Activated naive CD4-positive, alpha-beta T cell treated with anti-CD3 and anti-CD28 coated beads, Interleukin-2, amount 10 ng/mL, durations not matched to agents 7 days and 5 days (primary cell): ENCODE measurements at places on chromosomes 11 and 22.

- DNase-seq, result no peak
Observed at GRCh38 chr22:47193606-47194329, 431.3 kb downstream of the TBC1D22A start.

DNA sequence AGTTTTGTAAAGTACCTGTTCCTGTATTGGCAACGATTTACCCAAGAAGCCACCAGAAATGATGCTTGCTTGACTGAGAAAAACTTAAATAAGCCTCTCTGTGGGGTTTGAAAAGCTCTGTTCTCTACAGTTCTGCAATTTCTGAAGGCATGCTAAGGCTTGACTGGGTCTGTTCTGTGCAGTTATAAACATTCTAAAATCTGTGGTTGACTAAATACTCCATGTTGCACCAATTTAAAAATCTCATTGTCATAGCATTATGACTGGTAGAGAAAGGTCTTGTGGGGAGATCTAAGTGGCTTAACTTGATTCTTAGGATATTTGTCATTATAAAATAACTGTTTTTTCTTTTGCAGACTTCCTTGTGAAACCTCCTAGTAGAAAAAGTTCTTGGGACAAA is 73.7 kb downstream of the MTMR3 start:
- DNase-seq, result no peak

- DNase-seq, result no peak
Observed at GRCh38 chr11:35814720-35815305, 129.0 kb upstream of the LDLRAD3 start.

DNA sequence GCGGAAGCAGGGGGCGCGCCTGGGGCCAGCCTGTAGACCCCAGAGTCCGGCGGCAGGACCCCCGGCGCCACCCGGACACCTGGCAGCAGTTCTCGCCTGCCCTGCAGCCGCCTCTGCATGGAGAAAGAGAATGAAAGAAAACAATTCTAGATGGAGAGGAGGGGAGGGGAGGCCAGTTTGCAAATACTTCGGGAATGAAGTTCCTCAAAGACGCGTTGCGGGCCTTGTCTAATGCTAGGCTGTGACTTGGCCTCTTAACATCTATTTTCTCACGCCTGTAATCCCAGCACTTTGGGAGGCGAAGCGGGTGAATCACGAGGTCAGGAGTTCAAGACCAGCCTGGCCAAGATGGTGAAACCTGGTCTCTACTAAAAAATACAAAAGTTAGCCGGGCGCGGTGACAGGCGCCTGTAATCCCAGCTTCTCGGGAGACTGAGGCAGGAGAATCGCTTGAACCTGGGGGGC is 2.1 kb upstream of the BARX2 start:
- DNase-seq, result no peak

DNA sequence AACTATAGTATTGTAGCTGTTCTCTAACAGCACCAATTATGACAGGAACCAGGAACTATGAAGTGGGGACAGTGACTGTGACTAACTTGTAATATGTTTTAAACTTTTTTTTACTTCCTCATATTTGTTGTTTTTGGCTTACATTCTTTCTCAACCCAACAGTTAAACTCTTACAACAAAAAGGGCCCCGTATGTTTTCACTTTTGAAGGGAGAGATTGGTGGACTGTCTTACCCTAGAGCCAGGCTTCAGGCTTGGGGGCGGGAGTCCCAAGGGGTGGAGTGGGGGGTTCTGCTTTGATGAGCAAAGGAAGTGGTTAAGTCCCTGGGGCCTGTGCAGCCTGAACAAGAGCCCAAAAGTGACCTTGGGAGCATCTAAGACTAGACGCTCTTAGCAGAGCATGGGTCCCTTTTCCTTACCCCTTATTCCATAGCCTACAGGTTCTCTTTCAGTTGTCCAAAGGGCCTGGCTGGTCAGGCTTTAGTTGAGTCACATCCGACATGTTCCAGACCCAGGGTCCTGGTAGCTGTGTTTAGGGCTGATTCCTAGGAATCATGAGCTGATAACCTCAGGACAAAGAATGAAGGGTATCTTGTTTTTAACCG is 38.8 kb downstream of the STIM1 start:
- DNase-seq, result peak; percentile 47

- DNase-seq, result no peak
Observed at GRCh38 chr11:119044708-119045107, 12.3 kb downstream of the HYOU1 start.

DNA sequence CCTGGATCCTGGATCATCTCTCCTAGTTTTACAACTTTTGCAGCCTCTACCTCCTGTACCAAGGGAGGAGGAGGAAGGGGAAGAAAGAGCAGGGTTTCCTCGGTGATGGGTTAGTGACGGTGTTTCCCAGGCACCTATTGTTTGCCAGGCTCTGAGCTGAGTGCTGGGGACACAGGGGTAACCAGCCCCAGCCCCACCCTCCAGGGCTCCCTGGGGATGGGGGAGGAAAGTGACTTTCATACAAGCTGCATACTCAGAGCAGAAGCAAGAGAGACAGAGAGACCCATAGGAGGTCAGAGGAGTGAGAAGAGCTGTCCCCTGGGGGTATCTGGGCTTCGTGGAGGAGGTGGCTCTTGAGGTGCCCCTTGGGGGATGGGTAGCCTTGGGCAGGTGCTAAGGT is 89.4 kb upstream of the THY1 start:
- DNase-seq, result no peak

- DNase-seq, result no peak
Observed at GRCh38 chr11:125250318-125251213, 86.0 kb downstream of the PKNOX2 start.

- DNase-seq, result peak; percentile 55
Observed at GRCh38 chr11:73236854-73237253, 18.8 kb downstream of the P2RY2 start.

DNA sequence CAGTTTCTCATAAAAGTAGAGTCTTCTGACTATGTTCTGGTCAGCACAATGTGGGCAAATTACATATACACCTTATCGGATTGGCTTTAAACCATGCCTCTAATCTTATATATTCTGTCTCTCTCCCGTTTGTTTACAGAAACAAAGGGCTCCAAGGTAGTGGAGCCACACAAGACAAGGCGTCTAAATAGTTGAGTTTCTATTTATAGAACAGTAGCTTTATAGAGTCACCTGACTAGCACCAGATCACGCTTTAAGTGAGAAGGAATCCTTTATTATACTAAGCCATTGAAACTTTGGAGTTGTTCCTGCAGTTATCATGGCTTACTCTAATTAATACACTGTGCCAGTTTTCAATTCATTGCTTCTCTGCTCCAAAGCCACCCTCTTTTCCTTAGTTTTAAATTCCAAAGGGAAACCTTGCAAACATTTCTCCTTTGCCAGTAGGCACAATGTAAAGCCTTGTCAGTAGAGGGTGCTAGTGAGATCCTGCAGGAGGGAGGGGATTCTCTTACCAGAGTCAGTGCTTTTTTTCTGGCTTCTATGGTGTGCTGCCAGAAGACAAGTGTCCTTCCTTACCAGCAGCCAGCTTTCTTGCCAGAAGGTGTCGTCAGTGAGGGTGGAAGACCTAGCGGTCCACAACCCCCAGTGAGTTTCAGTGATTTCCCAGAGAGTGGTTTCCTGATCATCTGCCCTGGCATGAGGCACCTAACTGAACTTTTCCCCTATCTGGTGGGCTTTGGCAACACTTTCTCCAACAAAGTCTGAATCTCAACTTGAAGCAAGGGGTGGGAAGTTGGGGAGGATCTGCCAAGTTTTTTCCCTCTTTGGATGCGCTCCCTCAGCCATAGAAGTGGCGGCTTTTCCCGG is 71.7 kb downstream of the RAB38 start:
- peak; percentile 44 for DNase-seq

DNA sequence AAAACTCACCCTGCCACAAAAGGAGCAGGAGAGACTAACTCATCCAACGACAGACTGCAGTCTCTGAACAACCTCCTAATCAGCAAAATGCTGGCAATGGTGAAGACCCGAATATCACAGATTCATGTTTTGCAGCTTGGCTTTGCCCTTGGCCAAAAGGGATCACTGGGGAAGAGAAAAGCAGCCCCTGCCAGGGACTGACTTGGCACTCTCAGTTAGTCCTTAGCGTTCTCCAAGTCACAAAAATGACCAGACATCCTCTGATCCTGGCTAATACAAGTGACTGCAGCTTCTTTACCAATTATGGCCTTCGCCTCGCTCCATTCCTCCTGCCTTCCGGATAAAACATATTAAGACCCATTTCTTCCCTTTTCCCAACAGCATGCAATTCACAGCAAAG is 22.4 kb upstream of the CHST1 start:
- DNase-seq, result no peak

- DNase-seq, result no peak
Observed at GRCh38 chr11:2327032-2327431, 25.2 kb downstream of the TSPAN32 start.

- no peak for DNase-seq
Observed at GRCh38 chr11:42555190-42555589, 756.6 kb upstream of the API5 start.

DNA sequence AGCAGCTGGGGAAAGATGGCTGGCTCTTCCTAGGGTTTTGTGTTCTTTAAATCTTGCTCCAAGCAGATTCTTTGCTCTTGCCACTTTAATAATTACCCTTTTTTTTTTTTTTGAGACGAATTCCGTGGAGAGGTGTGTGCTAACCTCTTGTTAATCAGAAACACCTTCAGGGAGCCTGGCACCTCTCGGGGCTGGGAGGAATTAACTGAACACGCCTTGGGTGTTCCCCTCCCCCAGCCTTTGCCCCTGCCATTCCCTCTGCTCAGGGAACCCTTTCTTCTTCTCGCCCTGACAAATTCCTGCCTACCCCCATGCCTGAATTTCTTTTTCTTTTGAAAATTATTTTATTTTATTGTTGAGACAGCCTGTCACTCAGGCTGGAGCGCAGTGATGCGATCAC is 17.5 kb downstream of the TMPRSS6 start:
- DNase-seq, result no peak

DNA sequence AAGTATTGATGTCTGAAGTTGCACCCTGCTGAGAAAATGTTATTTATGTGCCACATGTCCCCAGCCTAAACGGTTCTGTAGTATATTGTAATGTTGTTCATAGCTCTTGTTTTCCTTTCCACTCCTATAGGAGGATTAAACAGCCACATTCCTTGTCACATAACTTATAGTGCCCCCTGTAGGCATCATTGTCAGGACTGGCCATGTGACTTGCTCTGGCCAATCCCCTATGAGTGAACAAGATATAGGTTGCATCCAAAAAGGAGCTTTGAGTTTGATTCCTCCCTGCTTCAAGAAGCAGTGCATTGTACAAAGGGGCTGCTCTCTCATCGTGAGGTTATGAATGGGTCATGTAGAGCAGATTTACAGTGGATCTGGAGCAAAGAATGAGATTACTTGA is 717.6 kb upstream of the ANO5 start:
- no peak for DNase-seq

- DNase-seq, result no peak
Observed at GRCh38 chr11:86696004-86696403, 23.6 kb upstream of the ME3 start.

GRCh38 chr11:128039140-128040021 is 548.0 kb downstream of the ETS1 start:
- DNase-seq, result peak; percentile 88

DNA sequence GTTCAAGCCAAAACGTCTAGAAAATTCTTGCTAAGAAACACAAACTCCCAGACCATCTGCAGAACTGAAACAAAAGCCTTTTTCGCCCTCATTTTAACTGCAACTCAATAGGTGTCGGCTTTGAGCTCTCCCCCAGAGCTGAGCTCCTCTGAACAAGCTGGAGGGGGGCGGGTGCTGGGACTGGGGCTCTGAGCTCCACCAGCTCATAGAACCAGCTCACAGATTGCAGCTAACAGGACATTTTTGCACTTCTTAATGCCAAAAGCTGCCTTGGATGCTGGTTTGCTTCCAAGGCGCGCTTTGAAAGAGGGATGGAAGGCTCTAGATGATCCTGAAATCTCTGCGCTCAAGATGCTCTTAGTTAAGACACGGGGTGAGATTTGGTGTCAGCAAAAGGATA is 6.0 kb upstream of the YWHAH start:
- no peak for DNase-seq

GRCh38 chr11:64306876-64307622 is 1.7 kb downstream of the ESRRA start:
- DNase-seq, result no peak

DNA sequence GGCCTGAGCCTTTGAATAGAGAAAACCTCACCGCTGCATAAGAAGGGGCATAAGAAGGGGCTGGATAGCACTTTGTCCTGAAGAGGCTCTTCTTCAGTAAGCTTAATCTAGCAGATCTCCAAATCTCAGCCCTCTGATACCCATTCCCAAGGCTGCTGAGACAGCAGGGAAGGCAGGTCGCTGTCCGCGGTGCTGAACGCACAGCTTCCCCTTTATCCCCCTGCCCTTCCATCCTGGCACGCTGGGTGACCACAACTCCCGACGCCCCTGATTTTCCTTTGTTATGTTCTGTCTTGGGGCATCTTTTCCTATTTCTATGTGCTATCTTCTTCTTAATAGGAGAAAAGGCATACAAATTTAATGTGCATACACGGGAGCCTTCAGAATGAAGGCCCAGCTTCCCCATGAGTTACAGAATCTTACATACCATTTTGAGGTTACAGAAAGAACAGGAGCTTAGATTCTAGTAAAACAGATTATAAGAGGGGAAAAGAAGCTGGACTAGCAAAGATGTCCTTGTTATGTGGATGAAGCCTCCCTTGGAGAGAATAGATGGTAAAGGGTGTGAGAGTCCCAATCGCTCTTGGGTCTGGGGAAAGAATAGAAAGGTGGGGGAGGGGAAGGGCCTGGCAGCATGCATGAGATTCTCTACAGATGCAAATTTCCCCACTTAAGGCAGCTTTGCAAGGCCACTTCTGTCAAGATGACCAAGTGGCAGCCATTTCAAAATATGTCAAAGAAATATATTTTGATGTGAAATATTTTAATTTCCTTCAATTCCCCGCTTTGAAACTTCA is 5.7 kb upstream of the SULT4A1 start:
- DNase-seq, result peak; percentile 68

DNA sequence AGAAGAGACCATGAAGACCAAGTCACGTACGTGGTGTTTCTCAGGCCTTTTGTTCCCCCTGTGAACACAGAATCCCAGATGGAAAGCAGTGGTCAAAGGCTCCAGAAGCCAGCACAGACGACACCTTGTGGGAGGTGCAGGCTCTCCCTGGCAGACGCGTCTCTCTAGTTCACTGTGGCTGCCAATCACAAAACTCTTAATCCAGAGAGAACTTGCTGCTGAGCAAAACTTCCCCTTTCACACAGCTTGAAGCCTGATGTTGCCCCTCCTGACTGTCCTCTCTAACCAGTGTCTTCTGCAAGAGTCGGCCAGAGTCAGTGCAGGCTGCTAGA is 67.1 kb downstream of the PIWIL3 start:
- no peak for DNase-seq

GRCh38 chr11:35812828-35813227 is 131.0 kb upstream of the LDLRAD3 start:
- no peak for DNase-seq

DNA sequence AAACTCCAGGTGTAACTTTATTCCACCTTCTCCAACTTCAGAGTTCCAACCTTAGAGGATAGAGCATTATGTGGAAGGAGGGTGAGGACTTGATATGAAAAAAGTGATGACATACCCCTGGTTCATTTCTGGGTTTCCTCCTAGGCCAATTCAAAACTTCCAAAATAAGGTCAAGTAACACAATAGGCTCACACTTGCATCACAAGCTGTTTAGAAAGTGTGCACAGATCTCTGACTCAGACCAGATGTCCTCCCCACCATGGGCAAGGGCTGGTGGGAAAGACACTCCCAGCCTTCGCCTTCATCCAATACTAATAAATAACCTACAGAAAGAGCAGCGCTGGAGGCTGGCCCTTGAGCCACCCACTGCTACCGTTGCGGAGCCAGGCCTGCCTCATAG is 5.8 kb upstream of the BUD13 start:
- DNase-seq, result no peak
